Endothelial cell (in vitro differentiated cells): ENCODE measurements at places on chromosomes 1 and 21. TPM values are rescaled to one million over a fixed set of nuclear protein-coding genes. Genes with fewer than 3 reads are reported as not detected.

The TCHH gene
- total RNA-seq = 0.38 TPM

- DNase-seq = no peak
Measured at GRCh38 chr1:28160782-28161266, 15.7 kb downstream of the PTAFR start.

GRCh38 chr1:145706086-145706664 is 993 bp downstream of the PDZK1 start:
- DNase-seq = no peak

GRCh38 chr1:223815865-223816264 is 29.9 kb downstream of the TP53BP2 start:
- no peak for DNase-seq

The FMO1 gene
- not detected for total RNA-seq
